Thoracic aorta (tissue), 2 donors: ENCODE measurements at places on chromosomes 2 and 18.

GRCh38 chr2:74223941-74224770 is 25.7 kb downstream of the MTHFD2 start:
- DNase-seq, result no peak
- no peak overlapping the region for H3K4me3 ChIP-seq
- H3K36me3 ChIP-seq, result no peaks in the 10 kb centered on the region
- H3K4me1 ChIP-seq, result peaks cover 24% of the 10 kb centered on the region
- H3K27ac ChIP-seq, result peak overlapping the region; percentile 41

GRCh38 chr2:25700221-25700660 is 26.9 kb upstream of the DTNB start:
- H3K27me3 ChIP-seq, result no peaks in the 10 kb centered on the region
- no peak overlapping the region for H3K4me3 ChIP-seq
- H3K4me1 ChIP-seq, result no peaks in the 10 kb centered on the region
- no peaks in the 10 kb centered on the region for H3K36me3 ChIP-seq

DNA sequence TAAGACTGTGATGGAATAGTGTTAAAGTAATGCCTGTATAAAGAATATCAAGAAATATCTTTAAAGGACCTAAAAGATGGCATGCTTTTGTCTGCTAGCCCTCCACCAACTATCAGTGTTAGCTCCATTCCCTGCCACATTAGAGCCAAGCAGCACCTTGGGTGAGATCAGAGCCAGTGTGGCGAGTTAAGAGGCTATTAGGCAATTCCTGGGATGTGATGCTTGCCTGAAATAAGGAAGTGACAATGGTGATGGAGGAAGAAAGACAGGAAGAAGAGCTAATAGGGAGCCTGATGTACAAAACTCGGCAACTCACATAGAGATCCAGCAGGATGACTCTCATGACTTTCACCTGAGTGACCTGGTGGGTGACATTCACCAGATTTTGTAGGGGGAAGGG is 143.5 kb downstream of the ZEB2 start:
- H3K4me3 ChIP-seq, result no peak overlapping the region
- DNase-seq, result no peak
- H3K4me1 ChIP-seq, result peaks cover 24% of the 10 kb centered on the region
- H3K27ac ChIP-seq, result no peak overlapping the region
- no peaks in the 10 kb centered on the region for H3K36me3 ChIP-seq

DNA sequence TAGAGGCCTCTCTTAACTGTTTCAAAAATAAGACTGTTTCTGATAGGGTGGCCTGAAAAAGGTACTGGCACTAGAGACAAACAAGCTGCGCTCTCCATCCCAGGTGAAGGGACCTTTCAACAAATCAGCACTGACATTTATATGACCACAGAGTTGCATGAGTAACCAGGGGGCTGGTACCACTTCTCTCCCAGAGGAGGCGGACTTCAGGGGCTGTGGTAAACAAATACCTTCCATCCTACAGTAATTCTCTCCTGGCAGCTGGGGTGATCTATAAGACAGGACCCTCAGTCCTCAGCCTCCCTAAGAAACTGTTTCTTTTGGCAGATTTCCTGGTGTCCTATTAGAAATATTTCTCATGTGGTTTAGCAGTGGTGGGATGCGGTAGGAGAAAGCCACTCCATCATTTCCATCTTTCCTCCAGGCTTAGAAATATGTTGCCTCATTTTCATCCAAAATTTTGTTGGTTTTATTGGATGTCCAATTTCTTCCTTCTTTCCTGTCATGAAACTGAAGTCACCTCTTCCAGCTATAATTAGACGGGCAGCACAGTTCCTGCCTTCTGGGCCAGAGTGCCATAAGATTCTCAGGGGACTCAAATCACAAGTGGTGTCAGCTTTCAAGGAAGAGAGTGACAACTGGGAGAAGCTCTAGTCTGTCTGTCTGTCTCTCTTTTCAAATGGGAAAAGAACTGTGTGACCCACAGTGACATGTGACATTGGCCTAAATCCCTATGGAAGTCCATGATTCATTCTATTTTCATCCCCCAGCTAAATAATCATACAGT is 96.4 kb downstream of the CYRIA start:
- H3K36me3 ChIP-seq, result no peaks in the 10 kb centered on the region
- no peaks in the 10 kb centered on the region for H3K27me3 ChIP-seq
- H3K4me1 ChIP-seq, result no peaks in the 10 kb centered on the region
- H3K4me3 ChIP-seq, result no peak overlapping the region
- no peak overlapping the region for H3K27ac ChIP-seq

- no peak overlapping the region for H3K4me3 ChIP-seq
- H3K27ac ChIP-seq, result no peak overlapping the region
- H3K36me3 ChIP-seq, result no peaks in the 10 kb centered on the region
- no peak for DNase-seq
These were observed 304.0 kb downstream of the LPIN1 start for GRCh38 chr2:12050396-12050795.
